IPS DF 19.7 (cell line): ENCODE measurements at places on chromosomes 1 and 21.

GRCh38 chr1:3774946-3775489, 2.5 kb downstream of the SMIM1 start:
- no peak for DNase-seq

- no peak for DNase-seq
Measured at GRCh38 chr21:26050857-26051256, 119.7 kb downstream of the APP start.

DNA sequence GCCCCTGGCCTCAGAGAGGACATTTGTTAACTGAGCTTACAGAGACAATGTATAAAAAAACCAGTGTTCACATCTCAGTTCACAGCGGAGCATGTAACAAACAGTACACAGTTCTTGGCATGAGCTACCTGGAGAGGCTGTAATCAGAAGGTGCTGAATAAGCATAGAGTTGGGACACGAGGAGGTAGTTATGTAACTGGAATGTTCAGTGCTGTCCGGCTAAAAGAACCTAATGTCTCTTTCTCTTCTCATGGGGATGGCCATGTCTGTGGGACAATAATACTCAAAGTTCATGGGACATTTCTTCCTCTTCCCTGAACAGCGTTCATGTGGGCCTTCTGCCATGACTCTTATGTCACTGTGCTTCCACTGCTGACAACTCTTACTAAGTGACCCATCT, 17.2 kb upstream of the STX12 start:
- no peak for DNase-seq

GRCh38 chr1:246320286-246320685, 186.8 kb downstream of the SMYD3 start:
- no peak for DNase-seq

- DNase-seq = no peak
Measured at GRCh38 chr1:80841261-80841660, 959.5 kb upstream of the ADGRL2 start.

DNA sequence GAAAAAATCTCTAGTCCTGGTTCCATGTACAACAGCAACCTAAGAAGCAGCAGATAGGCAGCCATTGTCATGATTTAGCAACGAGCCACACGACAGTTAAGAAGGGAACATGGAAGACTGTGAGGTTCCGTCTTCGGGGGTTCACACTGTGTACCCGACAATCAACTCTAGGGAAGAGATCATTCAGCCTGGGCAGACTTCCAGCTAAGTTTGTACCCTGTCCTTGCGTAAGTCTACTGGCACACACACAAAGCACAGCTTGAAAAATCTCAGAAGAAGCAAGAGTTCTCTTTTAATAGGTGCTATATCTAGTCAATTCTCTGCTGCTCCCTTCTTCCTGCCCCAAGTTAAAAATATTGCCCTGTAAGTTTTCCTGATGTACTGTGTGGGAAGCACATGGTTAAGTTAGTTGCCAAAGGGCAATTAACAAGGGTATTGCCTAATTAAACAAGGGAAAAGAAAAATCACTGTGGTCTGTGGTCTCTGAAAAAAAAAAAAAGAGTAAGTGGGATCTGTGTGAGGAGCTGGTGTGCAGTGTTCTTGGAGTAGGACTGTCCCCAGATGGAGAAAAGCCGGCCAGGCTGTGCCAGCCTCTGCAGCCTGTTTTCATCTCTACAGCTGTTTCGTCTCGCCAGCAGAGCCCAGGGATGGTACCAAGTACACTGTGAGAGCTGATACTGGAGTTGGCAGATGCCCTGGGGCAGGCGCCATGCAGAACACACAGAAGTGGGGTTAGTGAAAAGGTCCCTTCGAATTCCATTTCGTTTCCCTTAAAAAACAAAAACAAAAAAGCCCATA, 6.4 kb upstream of the MYBPHL start:
- no peak for DNase-seq

- no peak for DNase-seq
Measured at GRCh38 chr1:161299347-161299746, 10.4 kb downstream of the MPZ start.

DNA sequence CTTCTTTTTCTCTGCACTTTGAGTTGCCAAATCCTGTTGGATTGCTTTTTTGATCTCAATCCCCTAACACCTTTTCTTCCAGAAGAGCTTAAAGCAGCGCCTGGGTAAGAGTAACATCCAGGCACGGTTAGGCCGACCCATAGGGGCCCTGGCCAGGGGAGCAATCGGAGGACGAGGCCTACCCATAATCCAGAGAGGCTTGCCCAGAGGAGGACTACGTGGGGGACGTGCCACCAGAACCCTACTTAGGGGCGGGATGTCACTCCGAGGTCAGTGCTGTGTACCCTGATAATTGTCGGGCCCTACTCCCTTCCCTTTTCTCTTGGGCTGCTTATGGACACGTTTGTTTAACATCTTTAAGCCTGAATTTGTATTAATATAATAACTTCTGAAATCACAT, 8.3 kb downstream of the CHTOP start:
- no peak for DNase-seq
